Stimulated activated CD4-positive, alpha-beta T cell treated with anti-CD3 and anti-CD28 coated beads, Interleukin-12 subunit alpha, Interleukin-12 subunit beta, amount 100 ng/mL, for 48 hours (primary cell): ENCODE measurements at places on chromosomes 11 and 22.

- DNase-seq: no peak
Observed at GRCh38 chr11:11622772-11623171, 967 bp upstream of the GALNT18 start.

GRCh38 chr11:122209619-122210366 lies 93.8 kb upstream of the BLID start:
- no peak for DNase-seq

DNA sequence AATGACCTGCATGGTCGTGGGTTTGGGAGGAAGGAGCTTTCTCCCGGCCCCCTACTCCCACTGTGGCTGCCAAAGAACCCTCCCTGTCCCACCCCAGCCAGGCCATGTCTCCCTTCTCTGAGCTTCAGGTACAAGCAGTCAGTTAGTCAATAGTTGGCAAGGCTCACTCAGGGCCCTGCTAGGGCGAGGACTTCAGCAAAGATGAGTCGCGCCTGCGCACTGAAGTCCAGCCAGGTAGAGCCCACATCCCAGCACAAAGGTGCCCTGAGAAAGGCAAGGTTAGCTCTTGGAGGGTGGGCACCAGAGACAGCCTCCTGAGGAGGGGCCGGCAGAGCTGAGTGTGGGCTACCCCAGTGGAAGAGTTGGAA lies 11.1 kb downstream of the C11orf86 start:
- no peak for DNase-seq

- no peak for DNase-seq
Observed at GRCh38 chr11:117328375-117329010, 839 bp downstream of the CEP164 start.

- DNase-seq: no peak
Observed at GRCh38 chr11:121576531-121576930, 123.8 kb upstream of the SORL1-AS1 start.

DNA sequence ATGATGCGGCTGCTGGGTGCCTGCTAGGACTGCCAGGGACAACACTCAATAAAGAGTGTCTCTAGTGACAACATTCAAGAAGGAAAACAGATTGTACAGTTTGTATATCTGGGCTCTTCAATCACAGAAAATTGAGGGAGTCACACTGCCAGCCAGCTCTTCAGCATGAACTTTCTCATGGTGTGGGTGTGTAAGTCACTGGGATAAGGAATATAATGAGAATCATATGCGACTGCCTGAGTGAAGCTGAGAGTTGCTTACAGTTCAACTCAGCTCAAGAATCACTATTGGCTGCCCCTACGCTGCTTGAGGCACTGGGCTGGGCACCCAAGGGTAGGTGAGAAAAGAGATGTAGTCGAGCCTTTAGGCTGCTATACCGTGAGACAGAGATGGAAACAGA lies 328.1 kb upstream of the PITPNB start:
- no peak for DNase-seq

DNA sequence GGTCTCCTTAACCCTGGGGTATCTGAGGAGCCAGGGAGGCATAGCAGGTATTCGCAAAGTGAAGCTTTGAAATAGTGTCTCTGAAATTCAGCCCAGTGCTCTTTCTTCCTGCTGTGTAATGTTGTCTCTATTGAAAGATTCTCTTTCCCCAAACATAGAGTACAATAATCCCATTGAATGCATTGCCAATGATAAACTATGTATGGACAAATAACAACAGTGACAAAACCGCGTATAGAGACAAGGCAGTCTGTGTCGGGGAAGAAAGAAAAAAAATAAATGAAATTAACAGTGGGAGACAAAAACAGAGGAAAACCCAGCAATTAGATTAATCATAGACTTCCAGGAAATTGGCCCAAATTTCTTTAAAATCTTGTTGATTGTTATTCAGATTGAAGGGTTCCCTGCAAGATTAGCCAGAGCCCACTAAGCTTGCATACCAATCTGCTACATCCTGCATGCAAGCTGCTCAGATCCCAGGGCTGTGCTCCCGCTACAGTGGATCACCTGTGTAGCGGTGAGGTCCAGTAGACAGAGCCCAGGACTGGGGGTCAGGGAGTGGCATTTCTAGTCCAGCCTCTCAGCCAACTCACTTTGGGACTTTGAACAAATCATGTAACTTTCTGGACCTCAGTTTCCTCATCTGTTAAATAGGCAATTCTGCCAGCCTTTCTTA lies 492.8 kb downstream of the INSC start:
- no peak for DNase-seq

DNA sequence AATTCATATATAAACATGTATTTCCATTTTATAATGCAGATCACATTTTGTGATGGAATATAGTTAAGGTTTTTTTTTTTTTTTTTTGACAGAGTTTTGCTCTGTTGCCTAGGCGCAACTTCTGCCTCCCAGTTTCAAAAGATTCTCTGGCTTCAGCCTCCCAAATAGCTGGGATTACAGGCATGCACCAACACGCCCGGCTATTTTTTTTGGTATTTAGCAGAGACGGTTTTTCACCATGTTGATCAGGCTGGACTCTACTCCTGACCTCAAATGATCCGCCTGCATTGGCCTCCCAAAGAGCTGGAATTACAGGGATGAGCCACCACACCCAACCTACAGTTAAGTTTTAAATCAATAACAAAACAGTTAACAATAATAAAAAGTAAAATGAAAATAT lies 18.8 kb downstream of the XKR3 start:
- DNase-seq: no peak

GRCh38 chr11:5994791-5995190 lies 8.0 kb upstream of the OR52L1 start:
- DNase-seq: no peak

- no peak for DNase-seq
Observed at GRCh38 chr11:93225662-93226061, 27.9 kb upstream of the SLC36A4 start.

- no peak for DNase-seq
Observed at GRCh38 chr11:6354651-6355485, 34.6 kb upstream of the CAVIN3 start.

DNA sequence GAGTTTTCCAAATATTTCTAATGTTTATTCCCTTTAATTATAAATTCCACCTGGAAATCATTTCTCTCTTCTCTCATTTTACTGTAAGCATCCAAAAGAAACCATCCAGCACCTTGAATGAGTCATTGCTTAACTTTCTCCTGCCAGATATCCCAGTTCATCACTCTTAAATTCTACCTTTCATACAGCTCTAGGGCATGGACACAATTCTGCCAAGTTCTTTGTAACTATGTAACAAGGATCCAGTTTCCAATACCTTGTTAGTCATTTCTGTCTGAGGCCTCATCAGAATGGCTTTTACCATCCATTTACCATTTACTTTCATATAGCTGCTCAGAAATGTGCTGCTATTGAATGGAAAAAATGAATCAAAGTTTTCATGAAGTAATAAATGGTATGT lies 455.4 kb upstream of the TENM4 start:
- DNase-seq: no peak

- DNase-seq: no peak
Observed at GRCh38 chr11:267491-267994, 10.7 kb upstream of the NLRP6 start.

- DNase-seq: no peak
Observed at GRCh38 chr11:94563176-94563847, 3.9 kb upstream of the PIWIL4 start.

- DNase-seq: no peak
Observed at GRCh38 chr22:37654563-37655251, 3.8 kb upstream of the PDXP start.

DNA sequence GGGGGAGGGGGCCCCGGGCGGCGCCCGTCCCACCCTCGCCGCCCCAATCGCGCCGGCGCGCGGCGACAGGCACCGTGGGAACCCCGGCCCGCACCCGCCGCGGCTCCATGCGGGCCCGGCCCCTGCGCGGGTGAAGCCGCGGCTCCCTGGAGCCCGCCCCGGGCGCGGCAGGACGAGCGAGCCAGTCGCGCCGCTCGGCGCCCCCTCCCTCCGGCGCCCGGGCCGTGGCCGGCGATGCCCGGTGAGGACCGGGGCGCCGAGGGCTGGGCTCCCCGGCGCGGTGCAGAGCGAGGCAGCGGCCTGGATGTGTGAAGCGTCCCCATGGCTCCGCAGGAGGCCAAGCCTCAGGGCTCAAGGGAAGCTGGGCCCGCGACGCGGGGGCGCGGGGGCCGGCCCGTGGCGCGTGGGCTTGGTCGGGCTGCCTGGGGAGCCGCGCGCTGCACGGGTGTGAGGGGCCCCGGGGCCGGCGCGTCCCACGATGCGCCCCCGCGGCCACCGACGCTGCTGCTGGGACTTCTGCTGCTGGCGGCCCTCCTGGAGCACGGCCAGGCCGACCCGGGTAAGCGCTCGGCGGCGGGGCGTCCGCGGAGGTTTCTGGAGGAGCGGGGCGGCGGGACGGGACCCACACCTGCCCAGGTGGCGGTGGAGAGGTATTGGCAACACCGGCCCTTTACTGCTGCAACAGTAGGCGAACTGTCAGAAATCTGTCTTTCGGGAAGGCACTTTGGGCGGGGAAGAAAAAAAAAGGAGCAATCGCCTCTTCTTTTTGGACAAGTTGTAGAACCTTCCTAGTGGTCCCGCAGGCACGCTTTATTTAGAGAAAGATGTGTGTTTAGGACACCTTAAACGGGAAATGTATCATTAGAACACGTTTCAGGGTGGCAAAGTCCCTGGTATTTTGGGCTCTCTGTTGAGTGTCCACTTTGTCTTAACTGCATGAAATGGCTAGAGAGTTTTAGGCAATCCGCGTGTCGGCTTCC lies 119.4 kb downstream of the HIPK3 start:
- DNase-seq: no peak

DNA sequence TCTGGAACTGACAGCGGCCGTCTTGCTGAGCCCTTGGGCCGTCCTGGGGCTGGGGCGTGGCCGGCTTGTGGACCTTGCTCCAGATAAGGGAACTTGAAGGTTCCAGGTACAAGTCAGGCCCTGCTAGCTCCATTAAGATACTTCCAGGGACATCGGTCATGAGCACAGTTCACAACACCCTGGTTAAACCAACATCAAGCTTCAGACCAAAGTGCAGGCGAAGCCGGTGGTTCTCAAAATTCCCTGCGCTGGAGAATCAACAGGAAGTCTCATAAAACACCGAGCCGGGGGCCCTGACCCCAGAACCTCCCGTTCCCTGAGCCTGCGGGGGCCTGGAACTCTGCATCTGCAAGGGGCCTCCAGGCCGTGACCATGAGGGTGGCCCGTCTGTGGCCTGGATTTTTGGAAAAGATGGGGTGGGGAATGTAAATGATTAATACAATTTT lies 1043.8 kb downstream of the BRD1 start:
- no peak for DNase-seq

DNA sequence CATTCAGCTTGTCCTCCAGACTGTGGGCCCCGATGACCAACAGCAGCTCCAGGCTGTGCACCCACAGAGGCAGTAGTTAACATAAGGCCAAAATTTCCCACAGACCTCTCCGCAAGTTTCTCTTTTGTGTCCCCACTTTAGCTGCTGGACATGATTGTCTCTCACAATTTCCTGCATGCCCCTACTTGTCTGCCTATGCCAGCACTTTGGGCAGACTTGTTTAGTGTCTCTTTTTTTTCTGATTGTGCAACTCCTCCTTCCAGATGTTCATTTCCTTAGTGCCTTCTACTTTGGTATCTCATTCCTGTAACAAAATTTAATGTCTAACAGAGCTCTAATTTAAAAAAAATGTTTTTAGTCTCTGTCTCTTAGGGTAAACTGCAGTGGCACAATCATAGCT lies 23.8 kb upstream of the SCN3B start:
- DNase-seq: no peak

DNA sequence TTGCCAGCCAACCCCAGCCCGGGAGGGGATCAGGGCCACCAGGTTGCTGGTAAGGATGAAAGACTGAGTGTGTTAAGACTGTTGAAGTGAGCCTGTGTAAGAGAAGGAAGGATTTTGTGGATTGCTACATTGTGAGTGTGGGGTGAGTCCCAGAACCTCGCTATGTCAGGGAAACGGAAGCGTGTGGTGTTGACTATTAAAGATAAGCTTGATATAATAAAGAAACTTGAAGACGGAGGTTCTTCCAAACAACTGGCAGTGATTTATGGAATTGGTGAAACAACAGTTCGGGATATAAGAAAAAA lies 627 bp downstream of the JRKL start:
- no peak for DNase-seq

GRCh38 chr11:67309661-67310061 lies 6.3 kb downstream of the SSH3 start:
- no peak for DNase-seq

GRCh38 chr11:87036756-87037449 lies 831 bp upstream of the TMEM135 start:
- no peak for DNase-seq

GRCh38 chr11:61762223-61762615 lies 9.8 kb downstream of the MYRF start:
- DNase-seq: no peak

DNA sequence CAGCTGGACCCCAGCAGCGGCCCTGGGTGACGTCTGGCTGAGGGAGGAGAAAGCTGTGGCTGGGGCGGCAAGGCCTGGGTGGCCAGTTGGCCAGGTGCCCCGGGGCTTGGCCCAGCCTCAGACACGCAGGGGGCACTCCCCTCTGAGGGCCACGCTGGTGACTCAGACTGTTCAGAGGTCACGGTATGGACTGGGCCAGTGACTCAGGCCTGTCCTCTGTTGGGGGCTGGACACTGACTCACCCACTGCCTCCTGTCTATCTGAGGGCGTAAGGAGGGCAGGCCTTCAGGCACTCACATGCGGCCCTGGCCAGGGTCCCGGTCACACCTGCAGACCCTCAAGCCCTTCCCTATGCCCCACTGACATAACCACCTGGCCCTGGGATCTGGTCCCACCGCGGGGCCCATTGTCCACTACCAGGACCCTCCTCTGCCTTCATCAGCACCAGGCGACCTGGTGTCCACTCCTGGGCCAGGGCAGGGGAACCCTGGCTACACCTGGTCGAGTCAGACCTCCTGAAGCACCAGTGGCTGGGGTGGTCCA lies 3.7 kb upstream of the MUC5AC start:
- DNase-seq: no peak

GRCh38 chr11:12240677-12241076 lies 130.3 kb downstream of the MICAL2 start:
- no peak for DNase-seq

- DNase-seq: no peak
Observed at GRCh38 chr11:110763249-110764011, 51.2 kb upstream of the ARHGAP20 start.

DNA sequence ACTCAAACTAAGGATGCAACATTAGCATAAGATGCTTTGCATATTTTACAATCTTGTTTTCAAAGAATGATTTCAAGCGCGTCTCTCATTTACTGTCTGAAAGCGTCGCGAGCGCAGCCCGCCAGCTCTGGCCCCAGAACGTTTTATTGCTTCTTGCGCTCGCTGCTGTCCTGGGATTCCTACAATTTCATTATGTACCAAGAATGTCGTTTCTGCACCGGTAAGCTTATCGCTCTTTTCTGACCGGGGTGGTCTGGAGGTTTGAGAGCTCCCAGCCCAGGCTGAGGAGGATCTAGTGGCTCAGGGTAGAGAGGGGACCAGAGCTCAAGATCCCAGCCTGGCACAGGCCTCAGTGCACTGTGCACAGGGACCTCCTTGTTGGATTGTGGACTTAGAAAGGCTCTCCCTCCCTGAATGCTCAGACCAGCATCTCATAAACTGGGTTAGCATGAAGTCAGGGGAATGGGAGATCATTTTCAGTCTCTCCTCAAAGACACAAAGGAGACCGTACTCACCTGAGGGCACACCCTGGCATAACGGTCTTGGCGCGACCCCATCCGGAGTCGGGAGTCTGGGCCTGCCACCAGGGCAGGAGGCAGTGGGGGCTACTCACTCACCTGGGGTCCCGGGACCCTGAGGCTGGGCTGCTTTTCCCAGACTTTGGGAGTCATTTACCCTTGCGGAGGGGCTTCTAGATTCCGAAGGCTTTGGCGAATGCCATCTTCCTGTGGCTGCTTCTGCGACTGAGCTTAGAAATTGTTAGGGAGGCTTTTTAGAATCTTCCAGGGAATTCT lies 817.4 kb downstream of the BRD1 start:
- DNase-seq: no peak
